ENCODE measurements at places on chromosomes 12 and 14.

DNA sequence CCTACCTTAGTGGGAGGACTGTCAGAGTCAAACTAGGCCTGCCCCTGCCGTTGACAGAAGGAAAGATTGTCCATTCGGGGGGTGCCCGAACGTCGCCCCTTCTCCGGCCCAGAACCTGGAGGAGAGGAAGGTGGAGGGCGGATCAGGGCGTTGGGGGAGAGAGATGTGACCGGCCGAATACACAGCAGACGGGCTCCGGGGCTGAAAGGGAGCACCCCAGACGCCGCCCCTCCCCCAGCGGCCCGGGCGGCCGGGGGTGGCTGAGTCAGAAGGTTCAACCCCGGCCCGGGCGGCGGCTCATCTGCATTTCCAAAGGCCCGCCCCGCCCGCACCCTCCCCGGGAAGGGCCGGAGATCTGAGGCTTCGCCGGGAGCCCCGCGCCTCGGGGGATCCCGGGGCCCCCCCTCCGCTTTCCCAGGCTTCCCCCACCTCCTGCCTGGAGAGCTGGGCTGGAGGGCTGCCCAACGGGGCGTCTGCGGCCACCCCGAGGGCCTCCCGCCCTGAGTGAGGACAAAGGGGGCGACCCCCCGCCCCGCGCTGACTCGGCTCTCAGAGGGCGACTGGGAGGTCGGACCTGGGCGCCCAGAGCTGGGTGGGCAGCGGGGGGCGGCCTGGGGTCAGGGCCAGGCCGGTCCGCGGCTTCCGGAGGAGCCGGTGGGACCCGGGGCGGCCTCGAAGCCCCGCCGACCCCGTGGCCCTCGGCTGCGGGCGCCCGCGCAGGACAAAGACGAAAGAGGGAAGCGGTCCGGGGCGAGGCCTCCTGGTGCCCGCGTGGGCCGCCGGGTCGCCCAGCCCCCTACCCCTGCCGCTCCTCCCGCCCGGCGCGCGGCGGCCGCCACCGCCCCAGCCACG is 3.7 kb upstream of the SETD1B start:
- peak; percentile 85 for DNase-seq

DNA sequence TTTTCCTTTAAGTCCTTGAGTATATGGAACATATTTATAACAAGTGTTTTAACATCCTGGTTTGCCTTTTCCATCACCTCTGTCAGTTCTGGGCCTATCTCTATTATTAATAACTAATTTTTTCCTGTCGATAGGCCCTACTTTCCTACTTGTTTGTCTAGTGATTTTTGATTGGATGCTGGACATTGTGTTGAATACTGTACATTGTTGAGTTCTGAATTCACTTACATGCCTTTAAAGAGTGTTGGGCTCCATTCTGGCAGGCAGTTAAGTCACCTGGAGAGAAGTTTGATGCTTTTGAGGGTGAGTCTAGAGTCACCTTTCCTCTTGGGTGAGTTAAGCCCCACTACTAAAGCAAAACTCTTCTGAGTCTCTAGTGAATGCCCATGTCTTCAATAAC is 77.5 kb upstream of the C14orf180 start:
- no peak for DNase-seq

GRCh38 chr14:89721956-89722355 is 232.6 kb downstream of the EFCAB11 start:
- no peak for DNase-seq

DNA sequence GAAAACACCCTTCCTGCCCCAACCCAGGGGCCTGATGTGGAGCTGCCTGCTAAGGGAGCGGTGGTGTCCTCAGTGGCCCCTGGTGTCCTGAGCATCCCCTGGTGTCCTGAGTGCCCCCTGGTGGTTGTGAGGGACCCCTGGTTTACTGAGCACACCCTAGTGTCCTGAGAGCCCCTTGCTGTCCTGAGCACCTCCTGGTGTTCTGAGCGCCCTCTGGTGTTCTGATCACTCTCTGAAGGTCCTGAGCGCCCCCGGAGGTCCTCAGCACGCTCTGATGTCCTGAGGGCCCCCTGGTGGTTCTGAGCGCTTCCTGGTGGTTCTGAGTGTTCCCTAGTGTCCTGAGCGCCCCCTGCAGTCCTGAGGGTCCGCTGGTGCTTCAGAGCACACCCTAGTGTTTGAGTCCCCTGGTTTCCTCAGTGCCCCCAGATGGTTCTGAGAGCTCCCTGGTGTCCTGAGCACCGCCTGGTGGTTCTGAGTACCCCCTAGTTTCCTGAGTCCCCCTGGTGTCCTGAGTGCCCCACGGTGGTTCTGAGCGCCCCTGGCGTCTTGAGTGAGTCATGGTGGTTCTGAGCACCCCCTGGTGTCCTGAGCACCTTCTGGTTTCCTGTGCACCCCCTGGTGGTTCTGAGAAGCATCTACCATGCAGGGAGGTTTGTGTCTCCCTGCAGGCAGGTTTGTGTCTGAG is 1004.2 kb downstream of the TMEM121 start:
- DNase-seq, result peak; percentile 30

DNA sequence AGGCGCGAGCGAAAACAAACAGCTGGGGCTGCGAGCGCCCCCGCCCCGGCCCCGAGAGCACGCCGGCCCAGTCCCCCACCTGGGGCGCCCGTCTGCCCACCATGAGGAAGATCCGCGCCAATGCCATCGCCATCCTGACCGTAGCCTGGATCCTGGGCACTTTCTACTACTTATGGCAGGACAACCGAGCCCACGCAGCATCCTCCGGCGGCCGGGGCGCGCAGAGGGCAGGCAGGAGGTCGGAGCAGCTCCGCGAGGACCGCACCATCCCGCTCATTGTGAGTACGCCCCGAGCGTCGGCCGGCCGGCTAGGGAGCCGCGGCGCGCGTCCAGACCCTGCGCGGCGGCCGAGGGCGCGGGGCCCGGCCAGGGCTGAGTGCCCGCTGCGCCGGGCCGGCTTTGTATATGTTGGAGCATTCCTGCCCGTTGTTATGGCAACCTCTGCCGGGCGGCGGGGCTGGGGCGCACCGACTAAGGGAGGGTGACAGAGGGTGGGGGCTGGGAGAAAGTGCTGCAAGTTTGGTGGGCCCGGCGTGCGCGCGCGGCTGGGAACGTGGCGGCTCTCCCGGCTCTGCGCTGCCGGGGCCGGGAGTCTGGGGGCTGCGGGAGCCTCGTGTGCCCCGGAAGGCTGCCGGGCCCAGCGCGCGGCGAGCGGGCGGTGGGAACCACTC is 367 bp downstream of the GALNT16 start:
- DNase-seq, result no peak

DNA sequence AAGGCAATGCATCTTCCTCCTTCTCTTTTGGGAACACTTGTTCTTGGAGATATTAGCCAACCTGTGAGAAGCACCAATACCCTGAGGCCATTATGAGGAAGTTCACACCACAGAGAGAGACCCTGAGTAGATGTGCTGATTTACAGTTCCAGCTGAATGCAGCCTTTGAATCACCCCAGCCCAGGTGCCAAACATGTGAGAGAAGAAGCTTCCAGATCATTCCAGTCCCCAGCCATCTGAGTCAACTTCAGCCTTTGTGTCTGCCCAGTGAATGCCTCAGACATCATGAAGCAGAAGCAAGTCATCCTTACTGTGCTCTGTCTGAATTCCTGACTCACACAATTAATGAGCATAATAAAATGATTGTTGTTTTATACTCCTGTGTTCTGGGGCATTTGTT is 25.1 kb downstream of the C12orf42 start:
- no peak for DNase-seq

GRCh38 chr12:57852620-57853500 is 6.3 kb upstream of the CTDSP2 start:
- no peak for DNase-seq

DNA sequence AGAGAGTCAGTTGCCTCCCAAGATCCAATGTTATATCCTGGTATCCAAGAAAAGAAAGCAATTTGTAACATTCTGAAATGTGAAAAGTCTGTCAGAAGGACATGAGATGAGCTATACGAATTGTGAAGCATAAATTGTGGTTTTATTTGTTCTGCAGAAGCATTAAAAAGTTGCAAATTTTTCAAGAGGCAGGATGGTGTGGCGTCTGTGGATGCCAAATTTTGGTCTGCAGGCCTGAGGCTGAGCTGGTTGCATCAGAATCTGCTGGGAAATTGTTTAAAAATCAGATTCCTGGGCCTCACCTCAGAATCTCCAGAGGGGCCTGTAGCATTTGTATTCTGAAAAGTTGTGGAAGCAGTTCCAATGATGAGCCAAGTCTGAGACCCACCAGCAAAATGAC is 284.7 kb downstream of the NUAK1 start:
- no peak for DNase-seq

GRCh38 chr14:89394972-89395371 is 22.1 kb downstream of the FOXN3 start:
- DNase-seq, result no peak

GRCh38 chr14:78029601-78030372 is 140.4 kb upstream of the NRXN3 start:
- no peak for DNase-seq

DNA sequence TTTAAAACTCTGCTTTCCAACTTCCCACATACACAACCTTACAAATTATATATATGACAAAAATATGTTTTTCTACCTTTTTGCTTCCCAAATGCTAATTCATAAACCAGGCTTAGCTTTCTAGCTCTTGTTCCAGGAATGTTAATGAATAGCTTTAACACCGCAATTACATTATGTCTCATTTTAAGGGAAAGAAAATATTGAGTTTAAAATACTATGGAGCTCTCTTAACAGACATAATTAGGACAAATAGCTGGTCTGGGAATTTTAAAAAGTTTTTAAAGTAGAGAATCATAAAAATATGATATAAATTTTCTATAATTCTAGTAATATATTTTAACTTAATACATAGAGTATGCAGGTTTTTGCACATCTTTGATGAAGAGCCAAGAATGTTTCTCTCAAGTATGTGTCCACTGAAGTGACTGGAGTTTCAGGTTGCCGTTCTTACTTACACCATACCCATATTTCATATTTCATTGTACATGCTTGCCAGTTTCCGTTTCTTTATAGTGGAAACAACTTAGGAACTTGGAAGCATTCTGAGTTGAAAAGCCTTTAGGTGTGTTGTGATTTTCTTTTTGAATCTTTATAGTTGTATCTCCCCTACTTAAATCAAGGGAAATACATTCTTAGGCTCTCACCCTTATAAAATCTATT is 90.6 kb upstream of the SLCO1C1 start:
- no peak for DNase-seq

DNA sequence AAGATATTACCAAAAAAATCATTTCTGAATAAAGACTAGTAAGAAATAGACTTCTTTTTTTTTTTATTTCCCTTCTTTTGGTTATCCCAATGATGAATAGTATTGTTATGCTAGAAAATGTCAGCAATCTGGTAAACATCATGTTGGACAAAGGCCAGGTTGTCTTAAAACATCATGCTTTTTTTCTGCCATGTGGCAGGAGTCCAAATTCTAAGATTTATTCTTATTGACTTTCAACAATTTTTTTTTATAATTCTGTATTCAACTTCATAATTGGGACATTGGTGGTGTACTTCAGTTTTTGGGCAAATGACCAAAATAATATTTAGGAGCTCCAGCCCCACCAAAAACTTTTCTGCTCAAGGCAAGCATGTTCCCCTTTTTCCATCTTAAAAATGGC is 10.5 kb downstream of the DCN start:
- DNase-seq, result no peak

GRCh38 chr12:77592836-77593235 is 237.9 kb upstream of the NAV3 start:
- DNase-seq, result no peak

- no peak for DNase-seq
Measured at GRCh38 chr14:44297437-44297836, 209.6 kb downstream of the FSCB start.

DNA sequence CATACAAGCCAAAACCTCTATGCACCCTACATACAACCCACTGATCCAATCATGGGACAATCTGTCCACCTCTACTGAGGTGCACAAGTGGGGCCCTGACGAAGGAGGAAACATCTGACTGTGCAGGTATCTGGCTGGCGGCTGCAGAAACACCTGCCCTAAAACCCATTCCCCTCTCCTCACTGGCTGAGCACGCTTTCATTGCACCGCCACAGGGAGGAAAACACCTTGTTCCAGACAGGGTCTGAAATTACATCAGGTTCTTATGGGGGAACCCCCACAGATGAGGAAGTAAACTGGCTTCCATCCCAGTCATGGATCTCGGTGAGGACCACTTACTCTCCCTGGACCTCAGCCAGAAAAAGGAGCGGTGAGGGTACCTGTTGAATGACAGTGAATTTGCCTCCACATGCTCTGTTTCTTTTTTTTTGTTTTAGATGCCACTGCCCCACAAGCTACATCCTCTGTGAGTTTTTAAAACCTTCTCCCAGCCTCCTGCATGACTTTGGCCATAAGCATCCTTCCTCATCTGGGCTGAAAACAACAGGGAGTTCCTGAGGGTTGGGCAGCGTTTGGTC is 23.8 kb upstream of the DGLUCY start:
- DNase-seq, result no peak

- no peak for DNase-seq
Measured at GRCh38 chr14:105388110-105388951, 10.0 kb upstream of the TEX22 start.

DNA sequence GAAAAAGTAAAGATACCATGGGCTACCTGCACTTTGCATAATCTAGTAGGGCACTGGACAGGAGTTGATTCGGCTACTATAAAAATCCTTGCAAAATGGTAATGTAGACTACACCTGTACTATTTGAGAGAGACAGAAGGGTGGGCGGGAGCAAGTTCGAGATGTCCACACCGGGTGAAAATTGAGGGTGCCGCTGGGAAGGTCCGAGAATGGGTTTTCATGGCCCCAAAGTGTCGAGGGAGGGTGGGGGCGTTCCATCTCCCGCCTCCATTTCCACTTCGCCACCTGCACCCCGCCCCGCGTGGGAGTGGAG is 648 bp downstream of the SNX6 start:
- DNase-seq, result no peak

DNA sequence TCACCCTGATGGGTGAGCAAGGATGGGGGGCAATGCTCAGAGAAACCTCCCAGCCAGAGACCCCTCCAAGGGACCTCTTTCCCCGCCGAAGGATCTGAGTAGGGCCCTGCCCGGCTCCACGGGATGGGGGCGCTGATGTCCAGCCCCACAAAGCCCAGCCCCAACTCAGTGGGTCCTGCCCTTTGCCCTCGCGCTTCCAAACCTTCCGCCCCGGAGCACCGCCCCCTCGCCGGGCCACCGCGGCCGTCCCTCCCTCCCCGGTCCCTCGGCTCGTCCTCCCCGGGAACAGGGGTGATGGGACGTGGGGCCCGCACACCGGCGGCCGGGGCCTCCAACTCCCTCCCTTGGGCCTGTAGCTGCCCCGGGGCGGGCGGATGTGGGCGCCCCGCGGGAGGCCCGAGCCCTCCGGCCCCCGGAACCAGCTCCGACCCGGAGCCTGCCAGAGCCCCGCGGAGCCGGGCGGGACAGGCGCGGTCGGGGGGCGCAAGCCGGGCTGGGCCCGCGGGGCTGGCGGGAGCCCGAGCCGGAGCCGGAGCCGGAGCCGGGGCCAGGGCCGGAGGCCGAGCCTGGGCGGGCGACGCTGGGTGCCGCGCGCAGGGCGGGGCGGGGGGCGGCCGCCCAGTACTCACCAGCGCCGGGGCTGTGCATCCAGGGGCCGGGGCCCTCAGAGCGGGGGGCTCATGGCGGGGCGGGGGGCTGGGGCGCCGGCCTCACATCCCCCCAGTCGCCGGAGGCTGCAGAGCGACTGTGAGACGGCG is 386 bp downstream of the HDAC7 start:
- peak; percentile 39 for DNase-seq

- no peak for DNase-seq
Measured at GRCh38 chr14:72826039-72826438, 67.9 kb downstream of the DPF3 start.

- no peak for DNase-seq
Measured at GRCh38 chr12:114404083-114404925, 1.6 kb downstream of the TBX5 start.

All from CD4-positive, CD25-positive, alpha-beta regulatory T cell (primary cell).